SK-N-MC (cell line): ENCODE measurements at places on chromosomes 5 and 9.

GRCh38 chr9:116096853-116097252, 56.7 kb upstream of the PAPPA start:
- DNase-seq = no peak

DNA sequence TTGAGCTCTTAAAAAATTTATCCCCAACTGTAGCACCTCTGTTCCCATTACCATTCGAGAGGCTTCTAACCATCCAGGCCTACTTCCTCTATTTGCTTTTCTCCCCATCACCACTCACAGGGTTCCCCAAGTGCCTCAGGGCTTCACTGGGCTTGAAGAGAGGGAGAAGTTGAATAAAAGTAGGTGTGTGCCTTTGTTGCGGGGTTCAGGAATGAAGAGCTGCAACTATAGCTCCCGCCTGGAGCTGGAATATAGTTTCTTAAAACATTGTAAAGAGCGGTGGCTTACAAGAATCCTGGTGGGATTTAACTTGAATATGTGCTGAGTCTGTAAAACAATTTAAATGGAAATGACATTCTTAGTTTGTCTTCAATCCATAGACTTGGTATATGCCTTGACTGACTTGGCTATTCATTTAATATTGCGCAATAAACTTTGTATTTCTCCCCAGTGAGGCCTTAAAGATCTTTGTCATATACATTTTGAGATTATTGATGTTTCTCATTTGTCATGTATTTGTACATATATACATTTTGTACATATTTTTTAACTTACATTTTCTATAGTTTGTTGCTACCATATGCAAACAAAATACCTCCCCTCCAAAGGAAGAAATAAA, 7.2 kb downstream of the ENTREP1 start:
- DNase-seq = no peak

DNA sequence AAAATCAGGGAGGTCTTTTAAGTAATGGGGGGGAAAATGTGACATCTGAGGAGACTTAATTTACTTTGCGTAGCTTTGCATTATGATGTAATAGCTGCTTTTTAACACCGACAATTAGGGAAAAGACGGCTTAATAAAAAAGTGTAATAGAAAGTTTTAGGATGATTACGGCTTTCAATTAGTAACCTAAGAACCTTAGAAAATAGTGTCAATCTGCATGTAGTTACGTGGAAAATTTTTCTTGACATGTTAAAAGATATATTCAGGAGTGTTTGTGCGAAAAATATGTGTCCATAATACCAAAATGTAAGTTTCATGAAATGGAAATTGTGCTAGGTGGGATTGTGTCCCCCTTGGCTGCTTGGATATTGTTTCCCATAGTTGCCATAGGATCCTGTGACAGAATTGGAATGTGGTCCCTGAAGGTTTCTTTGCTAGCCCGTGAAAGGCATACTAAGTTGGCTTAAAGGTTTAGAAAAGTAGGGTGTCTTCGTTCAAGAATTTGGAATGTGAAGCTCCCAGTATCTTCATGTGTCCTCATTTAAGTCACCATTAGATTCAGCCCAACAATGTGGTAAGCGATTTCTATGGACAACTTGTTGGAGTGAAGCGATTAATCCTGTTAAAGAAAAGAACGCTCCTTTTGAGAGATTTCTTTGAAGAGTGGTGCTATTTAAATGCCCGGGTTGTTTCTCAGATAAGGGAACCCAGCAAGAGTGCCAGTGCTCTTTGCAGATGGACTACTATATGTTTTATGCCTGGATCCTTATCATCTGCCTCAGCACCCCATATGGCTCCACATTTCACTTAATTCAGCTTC, 2.0 kb downstream of the RGMB start:
- DNase-seq = no peak

DNA sequence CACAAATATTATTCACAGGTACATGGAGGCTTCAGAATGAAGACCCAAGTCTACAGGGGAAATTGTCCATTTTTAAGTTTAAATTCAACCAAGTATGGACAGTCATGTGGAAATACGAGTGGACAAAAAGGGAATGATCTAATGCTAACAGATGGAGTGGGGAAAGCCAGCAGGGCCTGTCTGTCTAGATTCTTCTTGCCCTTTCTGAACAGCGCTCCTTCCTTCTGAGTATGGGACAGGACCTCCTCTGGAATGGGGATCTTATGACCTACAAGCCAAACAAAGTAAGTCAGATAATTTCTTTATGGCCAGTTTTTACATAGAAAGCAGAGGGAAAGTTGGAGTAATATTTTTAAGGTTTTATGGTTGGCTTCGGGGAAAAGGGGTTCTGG, 119.8 kb upstream of the NEK6 start:
- no peak for DNase-seq

GRCh38 chr5:64516216-64516615, 10.4 kb downstream of the RGS7BP start:
- no peak for DNase-seq

- no peak for DNase-seq
Observed at GRCh38 chr9:87714819-87715218, 11.1 kb upstream of the CTSL start.

- no peak for DNase-seq
Observed at GRCh38 chr9:96392263-96392662, 8.8 kb upstream of the SLC35D2 start.

- DNase-seq = no peak
Observed at GRCh38 chr9:105858006-105858690, 163.8 kb downstream of the TMEM38B start.

DNA sequence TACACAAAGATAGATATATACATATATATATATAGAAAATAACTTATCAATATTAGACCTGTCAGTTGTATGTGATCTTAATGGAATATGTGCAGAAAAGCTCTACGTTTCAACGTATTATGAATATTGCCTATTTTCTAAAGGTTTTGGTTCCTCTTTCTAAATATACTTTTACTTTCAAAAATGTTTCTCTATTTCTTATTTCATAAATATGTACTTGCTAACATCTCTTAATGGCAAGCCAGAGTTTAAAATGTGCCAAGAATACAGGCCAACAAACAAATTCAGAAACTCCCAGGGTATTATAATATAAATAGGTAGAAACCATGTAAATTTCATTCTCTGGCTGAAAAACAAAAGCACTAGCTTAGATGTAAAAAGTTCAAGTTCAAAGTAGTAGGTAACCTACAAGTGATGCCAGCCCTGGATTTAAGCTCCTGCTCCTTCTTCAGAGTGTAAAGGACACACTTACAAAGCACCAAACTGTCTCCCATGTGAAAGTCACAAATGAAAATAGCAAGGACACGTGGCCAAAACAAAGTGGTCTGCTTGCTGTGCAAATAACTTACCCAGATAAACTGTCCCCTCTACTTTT, 685.1 kb upstream of the DMAC1 start:
- DNase-seq = no peak

- DNase-seq = no peak
Observed at GRCh38 chr5:123515904-123516303, 3.9 kb downstream of the CSNK1G3 start.

DNA sequence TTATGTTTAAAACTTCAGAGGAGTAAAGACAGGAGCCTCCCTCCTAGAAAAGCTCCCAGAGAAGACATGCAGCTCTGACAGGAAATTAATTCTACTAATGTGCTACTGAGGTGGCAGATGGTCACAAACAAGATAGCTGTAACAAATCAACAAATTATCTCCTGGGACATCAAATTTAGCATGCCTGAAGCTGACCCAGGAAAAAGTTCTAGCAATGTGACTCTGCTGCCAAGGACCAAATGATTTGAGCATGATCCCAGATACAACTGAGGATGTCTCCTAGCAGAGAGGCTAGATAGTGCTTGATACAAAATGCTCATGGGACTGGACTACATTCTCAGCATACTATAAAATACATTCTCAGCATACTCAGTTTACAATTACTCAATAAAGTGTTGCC, 413.5 kb upstream of the SMC2 start:
- DNase-seq = no peak

GRCh38 chr5:30267026-30267425, 926.5 kb upstream of the CDH6 start:
- DNase-seq = no peak

DNA sequence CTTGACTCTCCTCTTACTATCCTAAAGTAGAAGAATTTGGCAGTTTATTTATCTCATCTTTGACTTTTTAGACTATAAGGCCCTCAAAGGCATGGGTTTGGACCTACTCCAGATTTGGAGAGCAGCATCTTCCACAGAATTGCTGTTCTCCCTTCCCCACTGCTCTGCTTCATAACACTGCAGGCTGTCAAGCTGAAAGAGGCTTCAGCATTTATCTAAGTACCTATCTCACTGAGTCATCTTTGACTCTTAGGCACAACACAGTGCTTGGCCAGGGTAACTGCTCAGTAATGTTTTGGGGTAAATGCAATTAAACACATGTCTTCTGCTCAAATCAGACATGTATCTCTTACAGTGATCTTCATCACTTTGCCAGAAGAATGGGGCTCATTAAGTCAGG, 60.6 kb downstream of the GRIN3A start:
- DNase-seq = no peak

DNA sequence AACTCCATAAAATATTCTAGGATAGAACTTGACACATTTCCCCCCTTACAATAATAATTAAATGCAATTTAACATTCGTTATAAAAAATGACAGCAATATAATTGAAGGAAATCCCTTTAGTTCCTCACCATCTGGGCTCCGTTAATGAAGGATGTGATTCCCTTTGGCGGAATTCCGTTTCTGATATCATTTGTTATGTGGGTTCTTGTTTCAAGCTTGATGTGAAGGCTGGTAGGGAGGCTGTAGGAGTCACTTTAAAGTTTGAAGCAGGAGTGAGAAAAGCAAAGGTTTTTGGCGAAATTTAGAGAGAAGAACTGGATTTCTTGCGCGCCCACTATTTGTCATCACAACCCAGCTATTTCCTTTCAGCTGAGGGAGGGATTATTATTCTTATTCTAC, 4.0 kb downstream of the RGS7BP start:
- DNase-seq = no peak

DNA sequence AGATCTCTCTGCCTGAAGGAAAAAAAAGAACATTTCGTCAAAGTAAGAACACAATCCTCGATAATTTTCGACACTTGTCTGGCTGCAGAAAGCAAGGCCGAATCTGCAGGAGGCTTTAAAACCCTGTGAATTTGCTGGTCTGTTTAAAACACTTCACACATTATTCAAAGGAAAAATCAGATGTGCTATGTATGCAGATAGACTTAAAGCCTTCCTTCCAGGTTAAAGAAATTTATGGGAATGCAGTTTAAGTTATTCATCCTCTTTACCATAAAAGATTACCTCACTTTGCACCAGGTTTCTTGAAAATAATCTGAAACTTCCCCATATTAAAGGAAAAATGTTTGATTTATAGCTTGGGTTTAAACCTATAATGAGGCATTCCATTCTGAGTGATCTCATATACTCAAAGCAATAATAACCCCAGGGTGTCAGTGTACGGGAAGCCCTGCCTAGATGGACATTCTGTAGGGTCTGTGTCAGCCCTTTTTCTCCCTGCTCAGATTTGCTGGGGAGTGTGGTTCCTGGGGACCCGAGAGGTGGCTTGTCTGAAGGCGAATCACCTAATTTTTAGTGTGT, 323.5 kb upstream of the SLC24A2 start:
- DNase-seq = no peak

- no peak for DNase-seq
Observed at GRCh38 chr5:94945656-94946055, 327.2 kb downstream of the SLF1 start.

GRCh38 chr5:177320879-177321278, 9.2 kb upstream of the MXD3 start:
- no peak for DNase-seq

DNA sequence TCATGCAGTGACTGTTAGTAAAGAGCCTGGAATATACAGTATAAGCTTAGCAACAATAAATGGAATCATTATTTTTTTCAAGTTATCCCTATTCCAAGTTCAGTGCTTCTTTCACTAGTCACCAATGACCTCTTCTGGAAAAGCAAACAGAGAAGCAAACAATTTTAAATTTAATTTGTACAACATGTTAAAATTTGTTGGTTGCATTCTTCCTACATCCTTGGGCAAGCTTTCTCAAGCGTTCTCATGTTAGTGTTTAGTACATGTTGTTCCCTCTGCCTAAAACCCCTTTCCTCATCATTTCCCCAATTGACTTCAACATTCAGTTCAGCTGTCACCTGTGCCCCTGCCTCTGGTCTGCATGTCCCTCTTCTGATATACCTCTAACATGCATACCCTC, 123.4 kb downstream of the SEC61B start:
- no peak for DNase-seq

DNA sequence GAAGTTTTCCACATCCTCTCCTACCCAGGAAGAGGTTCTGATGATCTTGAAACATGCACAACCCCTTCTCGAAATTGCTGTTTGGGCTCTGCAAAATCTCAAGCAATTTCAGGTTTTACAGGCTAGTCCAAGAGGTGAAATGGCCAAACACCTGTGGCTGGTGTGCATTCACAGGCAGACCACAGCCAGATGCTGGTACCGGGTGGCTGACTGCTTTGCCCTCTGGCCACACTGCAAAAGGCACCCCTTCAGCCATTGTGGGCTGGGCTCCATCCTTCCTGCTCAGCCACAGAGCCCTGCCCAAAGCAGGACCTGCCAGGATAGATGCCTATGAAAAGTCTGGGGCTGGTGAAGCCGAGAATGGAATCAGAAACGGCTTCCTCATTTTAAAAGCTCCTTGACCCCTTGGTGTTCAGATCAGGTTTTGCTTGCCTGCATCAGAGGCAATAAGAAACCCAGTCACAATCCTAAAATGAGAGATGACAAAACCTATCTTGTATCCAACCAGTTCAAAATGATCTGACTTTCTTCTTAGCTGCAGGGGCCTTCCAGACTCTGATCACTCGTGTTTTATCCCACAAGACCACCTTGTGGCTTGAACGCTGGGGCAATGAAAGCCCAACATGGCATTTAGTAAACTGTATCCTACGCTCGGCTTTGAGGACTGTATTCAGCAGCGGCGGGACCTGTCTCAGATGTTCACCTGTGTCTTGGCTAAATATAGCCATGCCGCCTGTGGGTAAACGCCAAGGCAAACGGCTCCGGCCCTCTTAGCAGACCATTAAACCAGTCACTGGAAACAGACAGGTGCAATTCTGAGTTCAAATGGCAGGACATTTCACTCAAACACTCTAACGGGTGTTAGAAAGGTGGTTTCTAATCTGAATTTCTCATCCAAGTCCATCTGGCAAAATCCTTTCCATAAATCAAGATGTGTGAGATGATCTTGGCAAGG, 49.6 kb downstream of the EPB41L4B start:
- no peak for DNase-seq

GRCh38 chr9:124510650-124511425, 3.6 kb upstream of the NR5A1 start:
- DNase-seq = no peak

DNA sequence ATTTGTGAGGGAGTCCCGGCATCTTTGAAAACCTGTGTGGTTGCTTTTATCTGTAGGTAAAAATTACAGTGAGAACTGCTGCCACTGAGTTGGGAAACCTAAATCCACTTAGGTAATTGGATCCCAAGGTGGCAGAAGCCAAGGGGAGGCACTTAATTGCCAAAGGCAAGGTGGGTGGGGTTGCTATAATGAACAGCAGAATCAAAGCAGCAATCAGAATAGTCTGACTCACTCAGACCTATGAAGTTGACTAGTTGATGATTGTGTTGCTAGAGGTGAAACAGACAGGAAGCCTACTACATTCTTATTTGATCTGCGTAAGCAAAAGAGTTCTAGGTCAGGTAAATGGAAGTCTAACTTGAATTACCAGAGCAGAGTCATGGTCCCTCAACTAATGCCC, 17.3 kb upstream of the BICD2 start:
- no peak for DNase-seq

- no peak for DNase-seq
Observed at GRCh38 chr5:4480528-4481349, 659.4 kb upstream of the ADAMTS16 start.
